ENCODE measurements at places on chromosomes 1 and 21.

DNA sequence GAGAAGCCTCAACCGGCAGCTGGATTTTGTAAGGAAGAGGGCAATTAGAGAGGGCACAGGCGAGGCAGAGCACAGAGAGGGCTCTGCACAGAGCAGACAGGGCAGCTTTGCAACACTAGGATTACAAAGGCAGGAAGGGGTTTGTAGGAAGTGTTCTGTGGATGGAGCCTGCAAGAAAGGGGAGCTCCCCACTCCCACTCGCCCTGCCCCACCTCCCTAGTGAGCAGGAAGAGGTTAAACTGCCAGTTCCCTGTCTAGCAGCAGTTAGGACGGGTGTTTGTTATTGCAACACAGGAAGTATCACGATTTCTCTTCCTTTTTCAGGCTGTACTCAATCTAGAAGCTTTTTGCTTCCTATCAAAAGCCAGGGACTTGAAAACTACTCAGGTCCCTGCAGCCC lies 63.3 kb upstream of the LRRC8D start:
- DNase-seq, result peak; percentile 32

GRCh38 chr1:234136073-234136472 lies 231.6 kb downstream of the SLC35F3 start:
- DNase-seq, result no peak

GRCh38 chr1:186424539-186424938 lies 36.4 kb downstream of the PDC start:
- no peak for DNase-seq

GRCh38 chr1:33307494-33307864 lies 13.4 kb downstream of the A3GALT2 start:
- DNase-seq, result no peak

DNA sequence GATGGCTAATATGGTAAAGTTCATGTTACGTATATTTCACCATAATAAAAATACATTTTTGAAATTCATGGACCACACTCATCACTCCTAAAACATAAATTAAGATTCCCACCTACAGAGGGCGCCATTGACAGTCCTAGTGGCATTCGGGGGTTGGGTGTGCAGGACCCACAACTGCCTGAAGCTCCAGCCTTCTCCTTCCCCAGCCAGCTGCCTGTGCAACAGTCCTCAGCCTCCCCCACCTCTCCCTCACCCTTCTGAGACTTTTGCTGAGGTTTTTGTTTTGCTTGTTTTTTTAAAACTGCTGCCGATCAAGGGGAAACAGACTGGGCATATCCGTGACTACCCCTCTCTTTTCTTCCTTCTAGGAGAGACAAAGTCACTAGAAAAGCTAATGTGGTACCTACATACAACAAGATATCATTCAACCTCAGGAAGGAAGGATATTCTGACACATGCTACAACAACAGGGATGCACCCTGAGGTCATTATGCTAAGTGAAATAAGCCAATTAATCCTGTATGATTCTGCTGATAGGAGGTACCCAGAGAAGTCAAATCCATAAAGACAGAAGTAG lies 9.2 kb upstream of the EVA1C start:
- DNase-seq, result peak; percentile 38

DNA sequence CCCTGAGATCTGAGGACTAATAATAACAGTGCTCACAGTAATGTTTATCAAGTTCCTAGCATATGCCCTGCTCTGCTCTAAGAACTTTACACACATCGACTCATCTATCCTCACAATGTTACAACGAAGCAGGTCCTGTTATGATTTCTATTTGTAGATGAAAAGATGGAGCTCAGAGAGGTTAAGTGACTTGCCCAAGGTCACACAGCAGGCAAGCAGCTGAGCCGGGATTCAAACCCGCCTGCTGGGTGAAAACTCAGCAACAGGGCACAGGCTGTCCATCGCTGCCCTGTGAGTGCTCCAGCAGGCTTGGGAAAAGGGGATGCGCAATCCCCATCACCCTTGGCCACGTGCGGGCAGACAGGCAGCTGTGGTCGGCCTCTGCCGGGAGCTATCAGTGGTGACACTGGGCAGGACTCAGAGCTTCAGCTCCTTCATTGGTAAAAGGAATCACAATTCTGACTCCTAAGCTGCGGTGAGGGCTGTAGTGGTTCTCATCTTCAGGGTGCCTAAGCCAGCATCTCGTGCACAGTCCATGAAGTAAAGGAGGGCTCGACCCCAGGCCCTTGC lies 173.3 kb upstream of the KLHDC7A start:
- DNase-seq, result no peak

DNA sequence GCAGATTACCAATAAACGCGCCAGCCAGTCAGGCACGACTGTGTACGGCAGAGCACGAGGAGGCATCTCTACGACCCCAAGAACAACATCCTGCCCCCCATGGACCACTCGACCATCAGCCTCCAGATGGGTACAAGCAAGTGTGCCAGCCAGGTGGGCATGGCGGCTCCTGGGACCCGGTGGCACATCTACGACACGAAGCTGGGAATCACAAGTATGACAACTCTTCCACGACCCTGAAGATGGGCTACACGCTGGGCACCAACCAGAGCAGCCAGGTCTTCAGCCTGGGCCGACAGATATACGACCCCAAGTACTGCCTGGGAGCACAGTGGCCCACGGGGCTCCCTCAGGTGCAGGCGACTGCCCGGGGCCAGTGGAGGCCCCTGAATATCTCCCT lies 217.6 kb downstream of the POTED start:
- DNase-seq, result no peak

GRCh38 chr1:224632381-224632871 lies 16.3 kb downstream of the CNIH3 start:
- DNase-seq, result no peak

- DNase-seq, result no peak
Observed at GRCh38 chr1:170145061-170145460, 698 bp upstream of the NTMT2 start.

- no peak for DNase-seq
Observed at GRCh38 chr1:21764615-21765423, 18.1 kb downstream of the USP48 start.

- DNase-seq, result no peak
Observed at GRCh38 chr1:41342774-41343355, 18.4 kb upstream of the FOXO6 start.

DNA sequence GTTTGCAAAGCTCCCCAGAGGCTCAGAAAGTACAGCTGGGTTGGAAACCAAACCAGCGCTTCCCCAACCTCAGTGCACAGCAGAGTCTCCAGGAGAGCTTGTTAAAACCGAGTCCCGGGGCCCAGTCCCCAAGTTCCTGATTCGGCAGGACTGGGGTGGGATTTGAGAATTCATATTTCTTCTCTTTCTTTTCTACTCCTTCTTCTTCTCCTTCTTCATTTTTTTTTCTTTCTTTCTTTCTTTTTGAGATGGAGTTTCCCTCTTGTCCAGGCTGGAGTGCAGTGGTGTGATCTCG lies 136.8 kb downstream of the PGBD5 start:
- no peak for DNase-seq
